ENCODE measurements at places on chromosomes 7 and 10.

DNA sequence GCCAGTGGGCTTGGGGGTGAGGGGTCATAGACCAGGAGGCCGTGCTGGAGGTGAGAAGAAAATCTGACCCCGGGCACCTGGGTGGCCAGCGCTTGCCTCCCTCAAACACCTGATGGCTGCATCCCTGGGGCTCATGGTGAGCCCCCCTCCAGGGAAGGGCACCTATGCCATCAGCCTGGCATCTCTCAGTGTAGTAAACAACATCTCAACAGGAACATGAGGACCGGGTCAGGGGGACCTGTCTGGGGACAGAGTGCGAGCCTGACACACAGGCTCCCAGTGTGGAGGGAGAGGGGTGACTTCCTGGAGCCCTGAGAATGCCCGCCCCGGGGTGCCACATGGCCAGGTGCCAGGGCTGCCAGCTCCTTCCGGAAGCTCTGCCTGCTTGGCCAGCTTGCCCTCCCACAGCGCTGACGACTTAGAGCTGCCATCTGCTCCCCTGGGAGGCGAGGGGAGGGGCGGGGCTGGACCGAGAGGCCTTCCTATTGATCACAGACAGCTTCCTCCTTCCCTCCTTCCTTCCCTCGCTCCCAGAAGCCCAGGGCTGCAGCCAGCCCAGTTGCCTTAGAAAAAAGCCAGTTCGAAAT lies 12.3 kb downstream of the STX1A start:
- DNase-seq, result no peak

- no peak for DNase-seq
Observed at GRCh38 chr7:47601119-47601880, 19.4 kb upstream of the TNS3 start.

- no peak for DNase-seq
Observed at GRCh38 chr10:101066896-101067355, 5.1 kb downstream of the KAZALD1 start.

DNA sequence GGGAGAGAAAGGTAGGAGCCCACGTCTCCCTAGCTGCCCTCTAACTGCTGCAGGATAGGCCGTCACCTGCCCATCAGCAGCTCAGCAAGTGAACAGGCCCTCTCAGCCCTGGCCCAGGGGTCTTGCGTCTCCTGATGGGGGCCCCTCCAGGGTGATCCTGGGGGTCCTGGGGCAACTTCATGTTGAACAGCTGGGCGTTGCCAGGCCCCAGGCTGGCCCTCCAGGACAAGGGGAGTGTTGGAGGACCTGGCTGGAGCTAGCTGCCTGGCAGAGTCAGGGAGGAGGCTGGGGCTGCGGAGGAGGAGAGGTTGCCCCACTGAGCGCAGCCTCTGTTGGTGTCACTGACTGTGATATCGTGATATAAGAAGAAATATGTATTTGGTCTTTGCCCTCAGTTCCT lies 34.7 kb downstream of the SPOCK2 start:
- DNase-seq, result no peak

- DNase-seq, result no peak
Observed at GRCh38 chr10:71805776-71806703, 32.7 kb upstream of the VSIR start.

GRCh38 chr7:1080252-1080920 lies 7.5 kb upstream of the GPER1 start:
- DNase-seq, result no peak

GRCh38 chr10:108582888-108583287 lies 1340.4 kb downstream of the XPNPEP1 start:
- no peak for DNase-seq

- no peak for DNase-seq
Observed at GRCh38 chr10:102267748-102268147, 22.4 kb downstream of the GBF1 start.

- no peak for DNase-seq
Observed at GRCh38 chr7:151198945-151199848, 11.1 kb downstream of the H2BK1 start.

DNA sequence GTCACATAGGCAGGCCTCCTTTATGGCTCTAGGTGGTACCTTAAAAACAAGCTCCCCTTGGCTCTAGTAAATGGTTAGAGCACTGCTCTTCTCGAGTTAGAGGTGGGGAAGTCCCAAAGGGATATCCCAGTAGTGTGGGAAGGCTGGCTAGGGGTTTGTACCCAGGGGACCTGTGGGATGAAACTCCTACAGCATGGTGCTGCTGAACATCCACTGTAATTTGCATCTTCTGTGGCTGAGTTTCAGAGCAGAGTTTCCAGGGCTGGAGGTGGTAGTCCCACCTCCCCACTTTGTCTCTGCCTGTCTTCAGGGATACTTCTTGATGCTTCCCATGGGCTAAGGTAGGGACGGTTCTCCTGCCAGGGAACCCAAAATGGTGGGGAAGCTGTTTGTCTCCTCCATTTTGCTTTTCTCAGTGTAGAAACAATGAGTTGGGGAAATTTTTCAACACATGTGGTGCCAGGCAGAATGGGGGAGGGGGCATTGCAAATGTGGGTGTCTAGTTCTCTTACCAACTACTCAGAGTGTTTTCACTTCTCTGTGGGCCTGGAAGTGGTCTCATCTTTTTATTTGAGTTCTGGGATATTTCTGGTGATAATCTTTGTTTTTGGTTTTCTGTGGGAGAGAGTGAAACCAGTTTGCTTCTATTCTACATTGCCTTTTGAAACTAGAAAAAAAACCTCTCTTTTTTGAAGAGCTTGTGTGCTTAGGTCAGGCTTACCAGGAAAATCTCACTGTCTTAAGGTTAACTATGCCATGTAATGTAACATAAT lies 36.3 kb downstream of the SCART1 start:
- DNase-seq, result no peak

DNA sequence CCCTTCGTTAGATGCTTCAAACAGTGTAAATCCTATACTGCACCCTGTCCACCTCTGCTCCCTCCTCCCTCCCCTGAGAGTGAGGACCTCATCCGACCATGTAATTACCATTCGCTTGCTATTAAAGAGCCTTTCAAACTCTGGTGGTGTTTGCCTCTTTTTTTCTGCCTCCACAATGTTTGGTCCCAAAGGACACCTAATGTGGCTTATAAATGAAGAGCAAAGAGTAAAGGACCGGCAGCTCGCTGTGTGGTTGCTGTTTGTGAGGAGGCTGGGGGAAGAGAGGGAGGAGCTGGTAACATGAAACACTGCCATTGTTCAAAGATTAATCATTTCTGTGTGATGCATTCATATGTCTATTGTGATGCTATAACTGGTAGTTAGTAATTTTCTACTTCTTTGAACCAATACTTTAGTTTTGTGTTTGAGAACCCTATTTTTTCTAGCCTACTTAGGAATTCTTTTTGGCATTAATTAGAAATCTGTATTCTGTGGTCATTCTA lies 27.9 kb downstream of the MTURN start:
- DNase-seq, result peak; percentile 24
